ENCODE measurements at places on chromosomes 7 and 10.

DNA sequence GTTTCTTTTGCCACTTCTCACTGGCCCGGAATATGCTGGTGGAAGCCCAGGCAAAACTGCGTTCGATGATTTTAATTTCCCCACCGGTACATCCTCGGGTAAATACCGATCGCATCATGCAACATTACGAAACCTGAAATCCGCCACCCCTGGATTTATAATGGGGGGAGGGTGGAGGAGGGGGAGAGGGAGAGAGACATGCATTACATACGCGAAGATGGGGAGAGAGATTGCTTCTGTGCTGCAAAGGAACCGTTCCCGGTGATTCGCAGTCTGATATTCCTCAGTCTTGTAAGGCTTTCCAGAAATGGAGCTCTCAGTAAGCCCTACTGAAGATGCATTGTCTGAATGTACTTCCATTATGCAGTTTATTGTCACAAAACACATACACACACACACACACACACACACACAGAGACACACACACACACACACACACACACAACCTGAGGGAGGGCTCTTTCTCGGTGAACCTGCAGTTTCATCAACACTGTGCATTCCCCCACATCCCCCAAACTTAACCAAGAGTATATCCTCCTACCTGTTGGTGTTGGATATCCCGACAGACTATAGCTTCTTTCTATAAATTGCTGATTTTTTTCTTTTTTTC is 741 bp downstream of the GPR85 start:
- DNase-seq: no peak

DNA sequence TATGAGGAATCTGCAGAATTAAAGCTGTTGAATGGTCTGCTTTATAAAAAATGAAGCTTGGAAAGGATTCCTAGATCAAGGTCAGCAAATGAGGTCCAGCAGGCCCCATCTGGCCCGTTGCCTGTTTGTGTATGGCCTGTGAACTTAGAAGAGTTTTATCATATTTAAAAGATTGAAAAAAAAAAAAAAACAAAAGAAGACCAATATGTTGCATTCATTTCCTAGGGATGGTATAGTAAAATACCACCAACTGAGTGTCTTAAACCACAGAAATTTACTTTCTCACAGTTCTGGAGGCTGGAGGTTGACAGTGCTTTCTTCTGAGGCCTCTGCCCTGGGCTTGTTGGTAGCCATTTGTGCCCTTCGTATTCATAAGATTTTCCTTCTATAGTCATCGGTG is 109.2 kb downstream of the PPP1R3A start:
- DNase-seq: no peak

DNA sequence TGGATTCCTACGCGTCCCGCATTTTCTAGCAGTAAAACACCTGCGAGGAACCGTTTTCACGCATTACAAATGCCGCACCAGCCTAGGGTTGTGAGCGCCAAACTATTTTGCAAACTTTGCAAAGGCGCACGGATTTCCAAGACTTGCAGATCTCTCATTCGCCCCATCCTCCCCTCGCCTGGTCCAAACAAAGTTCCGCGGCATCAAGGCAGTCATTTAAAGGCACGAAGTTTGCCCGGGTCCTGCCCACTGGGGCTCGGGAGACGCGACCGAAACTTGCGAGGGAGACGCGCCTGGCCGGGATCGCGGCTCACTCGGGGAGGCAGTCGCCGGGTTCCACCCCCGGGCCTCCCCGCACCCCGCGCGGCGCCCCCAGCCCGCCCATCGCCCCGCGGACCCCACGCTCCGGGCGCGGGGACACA is 613 bp downstream of the USP6NL start:
- DNase-seq: peak; percentile 21

DNA sequence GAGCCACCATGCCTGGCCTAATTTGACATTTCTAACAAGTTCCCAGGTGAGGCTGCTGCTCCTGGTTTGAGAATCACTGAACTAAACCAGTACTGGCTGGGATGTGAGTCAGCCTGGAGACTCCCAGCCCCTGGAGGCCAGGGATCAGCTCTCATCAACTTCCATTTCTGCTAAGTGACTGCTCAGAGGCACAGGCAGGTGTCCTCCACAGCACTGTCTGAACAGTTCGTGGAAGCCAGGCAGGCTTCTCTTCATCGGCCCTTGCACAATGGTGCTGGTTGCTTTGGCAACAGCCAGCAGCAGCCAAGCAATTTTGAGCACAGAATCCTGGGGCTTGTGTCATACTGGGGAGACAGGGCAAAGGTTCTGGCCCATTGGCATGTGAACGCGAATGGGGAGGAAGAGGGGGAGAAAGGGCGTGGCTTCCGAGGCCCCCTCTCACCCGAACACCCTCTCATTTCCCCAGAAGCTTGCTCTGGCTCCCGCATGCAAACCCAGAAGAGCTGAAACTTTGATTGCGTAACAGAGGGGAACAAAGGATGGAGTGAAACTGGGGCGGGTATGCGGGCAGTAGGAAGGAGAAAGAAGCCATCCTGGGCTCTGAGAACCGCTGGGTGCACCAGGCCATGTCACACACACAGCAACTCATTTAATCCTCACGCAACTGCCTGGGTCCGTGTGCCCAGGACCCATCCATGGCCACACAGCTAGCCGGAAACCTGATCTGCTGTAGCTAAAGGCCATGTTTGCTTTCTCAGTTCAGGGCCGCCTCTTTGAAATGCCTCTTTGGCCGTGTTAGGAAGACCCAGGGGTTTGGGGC is 9.0 kb upstream of the POR start:
- no peak for DNase-seq
